ENCODE measurements at places on chromosomes 2 and 18.

DNA sequence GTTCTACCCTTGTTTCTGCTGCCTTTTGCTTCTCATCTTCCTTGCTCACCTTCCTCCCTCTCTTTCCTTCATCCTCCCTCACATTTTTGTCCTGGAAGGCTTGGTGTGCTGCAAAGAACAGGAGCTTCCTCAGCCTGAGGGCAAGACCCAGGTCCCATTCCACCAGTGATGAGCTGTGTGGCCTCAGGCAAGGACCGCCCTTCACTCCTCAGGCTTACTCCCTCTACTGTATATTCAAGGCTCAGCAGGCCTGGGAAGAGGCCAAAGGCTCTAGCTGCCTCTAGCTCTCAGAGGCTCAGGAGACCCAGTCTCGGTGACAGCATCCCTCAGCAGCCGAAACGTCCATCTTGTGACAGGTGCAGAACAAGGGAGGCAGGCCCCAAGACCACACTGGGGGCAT, 97.5 kb downstream of the MRO start:
- no peak for DNase-seq

GRCh38 chr18:51765606-51766360, 568.3 kb upstream of the MEX3C start:
- no peak for DNase-seq

DNA sequence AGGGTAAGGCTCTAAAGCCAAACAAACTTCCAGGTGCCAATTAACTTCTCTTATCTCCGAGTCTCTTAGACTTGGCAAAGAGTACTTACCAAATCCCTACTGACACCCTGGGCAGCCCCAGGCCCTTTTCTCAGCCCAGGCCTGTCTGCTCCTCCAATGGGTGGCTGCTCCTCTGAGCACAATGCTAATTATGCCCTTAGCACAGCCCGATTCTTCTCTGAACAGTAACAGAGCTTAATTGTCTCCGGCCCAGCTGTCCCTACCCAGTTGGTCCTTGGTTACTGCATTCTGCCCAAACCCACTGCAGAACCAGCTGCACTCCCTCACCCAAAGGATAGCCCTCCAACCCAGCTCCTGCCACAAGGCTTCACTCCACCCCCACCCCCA, 110.3 kb downstream of the SMAD7 start:
- no peak for DNase-seq

- no peak for DNase-seq
Measured at GRCh38 chr2:221853297-221853696, 281.2 kb upstream of the EPHA4 start.

Measured in left renal pelvis (tissue), 4 donors.